ENCODE measurements at places on chromosomes 11 and 22.

- no peak for DNase-seq
These were observed 10.6 kb downstream of the WNT7B start for GRCh38 chr22:45966320-45966894.

GRCh38 chr11:115123641-115124040 is 380.6 kb downstream of the CADM1 start:
- no peak for DNase-seq

DNA sequence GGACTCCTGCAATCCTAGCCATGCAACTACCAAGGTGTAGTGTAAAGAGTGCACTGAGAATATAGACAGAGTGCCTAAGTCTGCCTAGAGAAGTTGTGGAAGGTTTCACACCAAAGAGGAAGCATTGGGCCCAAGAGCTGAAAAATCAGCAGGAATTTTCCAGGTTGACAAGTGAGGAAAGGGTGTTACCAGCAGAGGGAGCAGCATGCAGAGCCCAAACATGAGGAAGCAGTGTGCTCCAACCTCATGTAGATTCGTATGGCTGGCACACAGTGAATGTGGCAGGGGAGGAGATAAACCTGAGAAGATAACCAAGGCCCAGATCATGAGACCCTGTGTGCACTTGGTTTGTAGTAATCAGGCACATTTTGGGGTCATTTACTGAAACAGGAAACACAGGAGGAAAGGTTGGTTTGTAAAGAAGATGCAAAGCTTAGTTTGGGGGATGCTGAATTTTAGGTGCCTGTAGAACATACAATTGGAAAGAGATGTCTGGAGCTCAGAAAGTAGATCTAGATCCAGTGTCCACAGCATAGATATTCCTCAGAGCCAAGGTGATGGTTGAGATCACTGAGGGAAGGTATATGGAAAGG is 1.7 kb downstream of the HPX start:
- peak; percentile 65 for DNase-seq

DNA sequence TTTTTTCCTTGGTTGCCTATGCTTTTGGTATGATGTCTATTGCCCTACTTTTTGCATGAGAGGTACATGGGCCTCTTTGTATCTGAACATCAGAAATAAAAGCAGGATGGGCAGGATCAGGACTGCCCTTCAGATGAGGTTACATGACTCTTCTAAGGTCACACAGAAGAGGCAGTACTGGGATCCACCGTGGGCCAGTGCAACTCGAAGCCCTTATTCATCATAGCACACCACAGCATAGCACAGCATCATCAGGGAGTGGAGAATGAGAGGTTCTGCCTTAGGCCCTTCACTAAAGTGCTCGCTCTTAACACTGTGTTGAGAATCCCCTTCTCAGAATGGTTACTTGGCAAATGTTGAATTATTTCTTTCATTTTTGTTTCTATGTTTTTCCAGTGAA is 88.3 kb downstream of the C22orf31 start:
- no peak for DNase-seq

DNA sequence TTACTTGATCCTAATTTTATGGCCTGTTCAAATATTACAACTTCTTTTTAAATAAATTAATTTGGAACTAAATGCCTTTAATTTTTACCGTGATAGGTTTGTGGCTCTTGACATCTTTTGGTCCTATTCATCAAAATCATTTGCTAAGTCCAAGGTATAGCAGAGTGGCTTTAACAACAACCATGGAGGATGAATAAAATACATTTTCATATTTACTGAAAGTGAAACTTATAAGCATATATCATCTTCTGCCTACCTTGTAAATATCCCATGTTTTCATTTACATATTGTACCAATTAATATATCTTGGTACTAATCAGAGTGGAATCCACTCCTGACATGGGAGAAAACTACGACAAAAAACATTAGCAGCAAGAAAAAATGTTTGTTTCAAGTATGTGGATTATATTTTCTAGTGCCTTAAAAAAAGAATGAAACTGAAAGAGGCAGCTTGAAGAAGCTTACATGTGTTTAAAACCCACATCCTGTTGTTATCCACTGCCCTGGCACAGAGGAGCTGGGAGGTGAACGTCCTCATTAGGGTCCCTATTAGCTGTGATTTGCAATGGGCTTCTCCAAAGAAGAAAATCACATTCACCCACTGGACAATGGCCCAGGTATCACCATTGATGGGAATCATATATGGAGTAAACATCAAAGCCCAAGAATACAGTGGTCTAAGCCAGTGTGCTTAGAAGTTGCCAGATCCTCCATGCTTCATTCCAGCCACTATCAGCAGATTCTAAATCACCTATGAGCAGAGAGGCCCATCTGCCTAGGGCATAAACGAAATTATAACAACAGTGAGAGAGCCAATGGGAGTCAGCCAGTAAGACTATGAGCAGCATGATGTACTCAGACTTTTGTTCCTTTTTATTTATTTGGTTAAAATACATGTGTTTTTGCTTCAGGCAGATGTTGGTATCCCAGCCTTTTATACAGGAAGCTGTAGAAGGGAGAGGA is 84.7 kb downstream of the MAML2 start:
- no peak for DNase-seq

DNA sequence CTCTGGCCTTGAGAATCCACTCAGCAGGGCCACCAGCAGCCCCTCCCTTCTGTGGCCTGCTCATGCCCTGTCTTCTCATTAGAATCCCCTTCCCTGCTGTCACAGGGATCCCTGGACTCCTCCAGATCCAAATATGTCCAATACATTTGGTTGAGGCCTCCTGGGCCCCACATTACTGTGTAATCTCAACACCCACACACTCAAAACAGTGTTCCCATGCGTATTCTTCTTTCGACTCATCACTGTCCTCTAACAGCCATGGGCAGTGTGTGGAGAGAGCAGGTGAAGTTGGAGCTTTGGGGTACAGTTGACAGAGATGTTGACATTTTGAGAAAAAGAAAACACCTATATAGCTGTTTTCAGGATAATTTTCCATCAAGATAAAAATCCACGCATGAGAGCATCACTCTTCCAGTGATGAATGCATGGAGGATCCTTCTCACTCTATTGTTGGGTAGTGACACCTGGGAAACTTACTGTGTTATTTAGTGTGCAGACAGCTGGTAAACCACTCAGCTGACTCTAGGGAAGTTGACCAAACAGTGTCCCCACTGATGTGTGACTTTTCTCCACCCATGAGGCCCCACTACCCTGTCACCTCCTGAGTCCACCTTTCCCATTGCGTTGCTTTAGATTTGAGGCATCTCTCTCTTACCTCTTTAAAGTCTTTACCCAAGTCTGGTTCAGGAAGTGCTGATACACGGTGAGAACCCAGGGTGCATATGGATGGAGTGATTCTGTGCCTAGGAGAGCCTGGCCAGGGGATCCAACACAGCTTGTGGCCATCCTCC is 28.7 kb upstream of the VPREB1 start:
- DNase-seq = no peak
